ENCODE measurements at places on chromosomes 6 and 20. TPM values are rescaled to one million over a fixed set of nuclear protein-coding genes. Genes with fewer than 3 reads are reported as not detected.

Gene CBLN4
- not detected for total RNA-seq

Gene NOL4L
- total RNA-seq = 4.0 TPM

Gene GPX5
- not detected for total RNA-seq

Gene CALHM4
- not detected for total RNA-seq

Gene THBS2
- 279 TPM for total RNA-seq

All from subcutaneous preadipocyte (primary cell).